ENCODE measurements at places on chromosomes 11 and 22.

DNA sequence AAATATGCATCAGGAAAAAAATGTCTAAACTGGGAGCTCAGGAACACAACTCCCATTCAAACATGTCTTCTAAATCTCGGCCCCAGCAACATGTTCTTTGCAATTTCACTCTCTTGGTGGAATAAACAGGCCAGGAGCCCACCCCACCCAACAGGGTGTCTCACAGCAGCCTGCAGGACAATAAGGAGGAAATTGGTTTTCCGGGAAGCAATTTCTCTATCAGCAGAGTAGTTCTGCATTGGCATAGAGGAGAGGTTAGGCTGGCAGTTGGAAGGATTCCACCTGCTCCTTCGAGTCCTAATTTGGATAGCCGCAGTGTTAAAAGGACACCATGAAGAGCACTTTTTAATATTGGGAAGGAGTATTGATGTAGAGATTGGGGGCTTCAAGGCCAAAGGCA lies 55.9 kb upstream of the BARX2 start:
- no peak for DNase-seq

DNA sequence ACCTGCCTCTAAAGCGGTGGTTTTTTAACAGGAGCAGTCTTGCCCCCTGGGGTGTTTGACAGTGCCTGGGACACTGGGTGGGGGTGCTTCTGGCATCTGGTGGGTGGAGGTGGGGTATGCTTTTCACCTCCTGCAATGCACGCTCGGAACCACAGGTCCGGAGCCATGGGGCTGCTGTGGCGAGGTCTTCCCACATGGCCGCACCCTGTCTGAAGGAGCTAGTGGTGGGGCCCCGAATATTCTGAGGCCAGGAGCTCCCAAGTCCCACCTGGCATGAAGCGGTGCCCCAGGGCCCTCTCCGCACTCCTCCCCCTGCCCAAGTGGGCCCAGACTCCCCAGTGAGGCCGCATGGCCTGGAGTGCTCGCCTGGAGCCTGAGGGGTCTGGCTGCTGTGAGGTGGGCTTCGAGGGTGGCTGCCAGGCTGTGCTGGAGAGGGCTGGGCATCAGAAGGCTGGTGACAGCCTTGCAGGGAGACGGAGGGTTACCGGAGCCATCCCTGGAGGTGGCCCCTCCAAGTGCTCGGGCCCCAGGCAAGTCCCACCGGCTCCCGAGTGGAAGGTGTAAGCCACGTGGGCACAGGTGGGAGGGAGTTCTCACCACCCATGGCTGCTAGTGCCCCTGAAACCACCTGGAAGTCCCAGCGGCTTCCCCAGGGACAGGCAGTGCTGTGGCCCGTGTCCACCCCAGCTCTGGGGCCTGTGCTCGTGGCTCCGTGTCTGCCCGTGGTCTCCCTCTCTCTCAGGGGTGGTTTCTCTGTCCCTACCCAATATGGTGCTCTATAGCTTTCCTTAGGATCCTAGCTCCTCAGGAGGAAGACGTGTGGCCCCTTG lies 15.1 kb downstream of the TBX1 start:
- no peak for DNase-seq

DNA sequence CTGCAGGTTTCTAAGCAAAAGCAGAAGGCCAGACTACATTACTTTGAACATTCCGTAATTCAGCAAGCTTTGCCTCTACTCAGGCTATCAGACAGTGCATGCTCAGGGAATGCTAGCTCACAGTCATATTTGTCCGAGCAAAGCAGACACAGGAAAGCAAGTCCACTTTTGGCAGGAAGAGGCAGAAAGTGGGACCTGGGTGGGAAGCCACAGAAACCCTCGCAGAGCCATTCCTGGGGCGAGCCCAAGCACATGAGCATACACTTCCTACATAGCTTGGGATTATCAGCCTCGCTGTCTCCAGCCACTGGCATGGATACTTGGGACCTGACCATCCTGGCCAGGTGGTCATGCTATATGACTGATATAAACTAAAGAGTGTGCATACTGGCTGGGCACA lies 113.3 kb downstream of the TRIM29 start:
- DNase-seq = no peak

DNA sequence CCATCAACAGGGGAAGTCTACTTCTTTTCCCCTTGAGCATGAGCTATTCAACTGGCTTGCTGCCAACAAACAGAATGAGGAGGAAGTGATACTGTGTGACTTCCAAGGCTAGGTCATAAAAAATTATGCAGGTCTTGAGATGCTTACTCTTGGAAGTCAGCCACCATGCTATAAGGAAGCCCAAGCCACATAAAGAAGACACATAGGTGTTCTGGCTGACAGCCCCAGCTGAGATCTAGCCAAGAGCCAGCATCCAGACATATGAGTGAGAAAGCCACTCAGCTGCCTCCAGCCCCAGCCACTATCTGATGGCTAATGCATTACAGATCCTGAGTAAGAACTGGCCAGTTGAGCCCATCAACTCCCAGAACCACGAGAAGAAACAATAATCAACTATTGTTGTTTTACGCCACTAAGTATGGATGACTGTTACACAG lies 31.0 kb upstream of the PPP2R1B start:
- DNase-seq = peak; percentile 96

DNA sequence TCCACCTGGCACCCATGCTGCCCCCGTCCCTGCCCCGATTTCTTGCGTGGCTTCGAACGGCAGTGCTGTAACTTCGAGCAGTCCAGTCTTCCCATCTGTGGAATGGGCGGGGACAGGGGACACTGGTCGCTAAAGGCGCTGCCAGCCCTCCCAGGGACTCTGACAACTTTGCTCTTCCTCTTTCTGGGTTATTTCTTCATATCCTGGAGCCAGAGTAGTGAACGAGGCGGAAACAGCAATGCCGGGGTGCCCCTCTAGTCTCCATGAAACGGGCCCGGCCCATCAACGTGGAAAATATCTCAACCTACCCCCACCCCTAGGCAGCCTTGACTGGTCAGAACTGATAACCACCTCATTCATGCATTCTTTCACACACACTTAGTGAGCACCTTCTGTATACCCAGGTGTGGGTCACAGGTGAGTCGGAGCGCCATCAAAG lies 42.8 kb downstream of the TRIOBP start:
- no peak for DNase-seq

DNA sequence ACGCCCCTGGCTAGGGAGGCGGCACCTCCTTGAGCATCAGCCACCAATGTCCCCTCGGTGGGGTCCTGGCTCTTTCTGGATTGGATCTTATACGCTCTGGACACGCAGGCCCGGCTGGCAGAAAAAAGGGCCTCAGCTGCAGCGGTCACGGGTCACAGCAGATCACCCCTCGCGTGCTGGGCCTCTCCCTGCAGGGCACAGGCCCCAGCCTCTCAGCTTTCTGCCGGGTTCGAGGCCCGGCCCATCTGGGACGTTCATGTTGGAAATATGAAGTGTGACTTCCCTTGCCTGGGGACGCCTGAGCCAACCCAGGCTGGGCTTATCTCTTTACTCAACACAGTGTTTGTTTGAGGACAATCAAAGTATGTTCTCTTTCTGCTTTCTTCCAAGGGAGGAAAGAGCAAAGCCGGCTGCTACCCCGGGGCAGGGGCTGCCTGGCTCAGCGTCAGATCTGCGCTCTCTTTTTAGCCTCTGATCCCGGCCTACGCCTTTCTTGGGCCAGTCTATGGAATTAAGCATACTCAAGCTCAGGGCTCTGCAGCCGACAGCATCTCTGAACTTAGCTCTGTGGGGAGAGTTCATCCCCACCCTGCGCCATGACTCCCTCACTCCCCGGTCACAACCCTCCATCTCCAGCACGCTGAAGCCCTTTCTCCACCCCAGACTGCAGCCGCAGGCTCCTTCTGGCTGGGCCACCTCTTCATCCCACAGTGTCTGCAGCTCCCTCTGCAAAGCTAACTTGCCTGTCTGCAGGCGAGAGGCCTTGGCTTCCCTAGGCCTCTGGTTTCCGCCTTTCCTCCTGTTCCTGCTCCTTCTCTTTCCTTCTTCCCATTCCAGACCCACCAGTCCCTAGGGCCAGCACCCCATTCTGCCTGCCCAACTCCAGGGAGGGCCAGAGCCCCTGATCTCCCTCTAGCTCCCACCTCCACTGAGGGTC lies 38.8 kb downstream of the ADAMTS15 start:
- no peak for DNase-seq

- no peak for DNase-seq
Observed at GRCh38 chr22:30694171-30694639, 469 bp upstream of the OSBP2 start.

GRCh38 chr22:28620244-28620922 lies 59.3 kb downstream of the TTC28 start:
- no peak for DNase-seq

GRCh38 chr11:44127130-44127529 lies 31.7 kb downstream of the EXT2 start:
- no peak for DNase-seq

DNA sequence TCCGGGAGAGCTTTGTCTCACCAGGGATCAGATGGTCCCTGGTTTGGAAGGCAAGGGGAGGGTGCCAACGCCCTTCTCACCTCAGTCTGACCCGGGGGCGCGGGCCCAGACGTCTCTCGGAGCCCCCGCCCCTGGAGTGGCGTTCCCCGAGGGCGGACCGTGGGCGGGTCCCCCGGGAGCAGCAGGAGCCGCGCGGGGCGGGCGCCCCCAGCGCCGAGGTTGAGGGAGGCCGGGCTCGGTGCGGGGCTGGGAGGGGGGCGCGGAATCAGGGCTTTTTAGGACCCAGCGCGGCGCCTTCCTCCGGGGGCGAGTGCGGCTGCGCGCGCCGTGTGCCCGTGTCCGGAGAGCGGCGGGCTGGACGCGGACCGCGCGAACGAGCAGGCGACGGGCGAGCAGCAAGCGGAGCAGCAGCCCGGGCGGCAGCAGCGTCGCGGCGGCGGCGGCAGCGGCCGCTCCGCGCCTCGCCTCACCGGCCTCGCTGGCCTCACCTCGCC lies at the start of gene KCNC1:
KCNC1 (plus strand) TSS at position 364 of the 494 bp plus-strand sequence. CDS start 1,222 bp downstream, outside the sequence.
- no peak for DNase-seq

GRCh38 chr11:27505781-27506180 lies 788 bp downstream of the LIN7C start:
- no peak for DNase-seq
